CD4-positive, alpha-beta T cell (primary cell): ENCODE measurements at places on chromosomes 2 and 18. TPM values are rescaled to one million over a fixed set of nuclear protein-coding genes. Genes with fewer than 3 reads are reported as not detected.

- DNase-seq, result no peak
These were observed 26.8 kb downstream of the SULT1C2 start for GRCh38 chr2:108315444-108315934.

DNA sequence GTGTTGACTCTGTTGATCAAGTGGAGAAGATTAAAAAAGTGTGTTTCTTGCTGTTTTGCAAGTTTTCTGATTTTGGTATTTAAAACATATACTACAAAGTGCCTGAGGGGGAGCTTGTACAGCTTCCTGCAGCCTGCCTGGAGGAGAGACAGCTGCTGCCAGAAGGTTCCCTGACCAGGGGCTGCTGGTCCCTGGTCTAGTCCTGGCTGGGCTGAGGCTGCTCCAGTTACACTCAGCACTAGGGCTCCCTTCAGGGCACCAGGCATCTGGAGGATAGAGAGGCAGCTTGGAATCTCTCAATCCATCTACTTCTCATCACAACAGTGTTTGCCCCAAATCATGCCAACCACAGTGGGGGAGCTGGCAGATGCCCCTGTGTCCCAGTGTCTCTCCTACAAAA is 4.8 kb downstream of the MC2R start:
- DNase-seq, result no peak

DNA sequence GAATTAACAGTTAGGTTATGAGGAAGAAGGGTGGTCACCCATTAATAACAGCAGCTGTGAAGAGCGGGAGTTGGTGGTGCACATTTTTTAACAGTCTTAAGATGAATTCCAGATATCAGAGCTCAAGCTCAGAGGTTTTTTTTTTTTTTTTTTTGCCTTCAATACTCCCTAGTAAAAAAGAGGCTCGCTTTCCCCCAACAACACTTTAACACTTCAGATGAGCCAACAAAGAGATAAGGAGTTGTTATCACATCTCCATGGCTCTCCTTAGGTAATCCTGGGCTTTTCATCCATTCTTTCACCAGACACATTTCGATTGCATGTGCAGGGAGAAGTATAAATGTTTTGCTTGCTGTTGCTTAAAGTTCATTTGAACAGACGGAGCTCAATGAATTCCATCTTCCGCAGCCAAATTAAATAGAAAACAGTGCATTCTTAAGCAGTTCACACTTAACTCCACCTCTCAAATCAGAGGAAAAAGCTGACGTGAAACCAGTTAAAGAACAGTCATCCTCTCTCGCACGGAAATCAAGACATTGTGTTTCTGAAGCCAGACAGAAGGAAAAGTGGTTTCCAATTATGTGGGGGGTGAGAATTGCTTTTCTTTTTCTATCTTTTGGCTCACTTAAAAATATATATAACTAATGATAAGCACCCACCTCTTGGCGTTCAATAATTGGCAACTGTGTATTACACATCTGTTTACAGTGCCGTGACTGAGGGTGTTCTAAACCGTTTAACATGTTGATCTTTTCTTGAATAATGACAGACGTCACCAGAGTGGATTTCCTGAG is 118.2 kb downstream of the ZNF521 start:
- DNase-seq, result no peak

DNA sequence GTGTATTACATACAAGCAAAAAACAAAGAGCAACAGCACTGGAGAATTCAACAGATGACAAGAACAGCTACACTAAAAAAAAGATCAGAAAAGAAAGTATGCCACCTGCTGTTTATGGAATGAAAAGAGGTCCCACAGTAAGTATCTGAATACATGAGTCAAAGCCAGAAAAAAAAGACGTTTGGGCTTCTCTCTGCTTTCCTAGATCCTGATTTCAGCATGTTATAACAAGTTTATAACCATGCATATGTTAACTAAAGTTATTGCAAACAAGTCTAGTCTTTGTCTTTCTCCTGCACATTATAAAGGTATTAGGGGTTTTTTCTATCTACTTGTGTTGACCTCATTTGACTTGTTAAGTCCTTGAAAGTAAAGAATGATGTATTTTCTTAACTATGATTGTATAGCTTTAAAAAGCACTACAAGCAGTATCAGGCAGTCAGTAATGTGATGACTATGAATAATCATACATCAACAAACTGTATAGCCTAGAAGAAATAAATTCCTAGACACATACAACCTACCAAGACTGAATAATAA is 108.5 kb upstream of the COL5A2 start:
- no peak for DNase-seq

GRCh38 chr2:149446748-149447147 is 116.4 kb downstream of the LYPD6 start:
- no peak for DNase-seq

DNA sequence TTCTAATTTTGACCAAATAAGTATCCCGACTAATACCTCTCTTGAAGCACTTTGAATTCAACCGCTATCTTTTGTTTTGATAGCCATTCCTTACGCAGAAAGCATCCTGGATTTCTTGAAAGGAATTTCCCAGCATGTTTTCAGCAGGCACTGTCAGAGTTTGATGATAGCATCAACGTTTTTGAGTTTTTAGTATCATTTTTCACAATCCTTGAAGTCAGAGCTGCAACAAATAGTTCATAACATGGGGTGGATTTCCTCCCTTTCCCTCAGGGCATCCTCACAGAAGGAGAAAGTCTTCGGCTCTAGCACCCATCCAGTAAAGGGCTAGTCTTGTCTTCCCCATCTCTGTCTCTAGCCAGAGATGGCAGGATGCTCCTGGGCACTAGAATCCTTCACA is 46.2 kb downstream of the ANKRD44 start:
- no peak for DNase-seq

DNA sequence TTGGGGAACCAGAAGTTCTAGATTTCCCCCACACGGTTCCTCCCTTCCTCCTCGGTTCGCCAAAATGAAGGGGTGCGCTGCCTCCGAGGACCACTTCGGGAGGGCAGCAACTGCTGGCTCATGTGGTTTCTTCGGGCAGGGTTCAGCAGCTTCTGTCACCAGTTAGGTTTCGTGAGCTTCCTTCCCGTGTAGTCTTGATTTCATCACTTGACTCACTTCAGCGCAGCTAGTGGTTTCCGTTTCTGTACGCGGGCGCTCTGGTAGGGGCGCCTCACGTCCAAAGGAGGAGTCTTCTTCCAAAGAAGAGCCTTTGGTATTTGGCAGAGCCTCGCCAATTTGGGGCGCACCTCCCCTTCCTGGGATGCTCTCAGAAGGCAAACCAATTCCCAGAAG is 485 bp upstream of the GALNT3 start:
- peak; percentile 4 for DNase-seq

DNA sequence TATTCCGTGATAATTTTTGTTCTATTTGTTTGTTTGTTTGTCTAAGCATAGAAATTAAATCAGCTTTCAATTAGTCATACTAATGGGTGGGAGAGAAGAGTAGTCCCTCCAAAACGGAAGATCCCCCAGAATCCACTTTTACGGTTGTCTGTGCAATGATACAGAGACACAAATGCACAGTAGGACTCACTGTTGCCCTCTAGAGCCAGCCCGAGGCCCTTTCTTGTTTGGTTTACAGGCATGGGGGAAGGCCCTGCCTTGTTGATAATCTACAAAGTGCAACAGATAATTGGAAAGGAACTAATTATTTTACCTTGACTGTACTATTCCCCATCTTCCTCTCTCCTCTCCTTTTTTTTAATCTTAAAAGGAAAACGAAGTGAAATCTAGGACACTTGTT is 121.1 kb downstream of the ACOXL start:
- DNase-seq, result peak; percentile 26

- DNase-seq, result no peak
These were observed 32.8 kb upstream of the CD226 start for GRCh38 chr18:69980509-69980908.

GRCh38 chr2:161234627-161235026 is 73.6 kb upstream of the PSMD14 start:
- DNase-seq, result no peak

The LDLRAD4 gene
- total RNA-seq, result 51.9 TPM

The GCG gene
- total RNA-seq, result not detected
